Right kidney (tissue), 9 donors: ENCODE measurements at places on chromosomes 2 and 18.

GRCh38 chr2:2158915-2159314 lies 172.2 kb downstream of the MYT1L start:
- DNase-seq, result no peak

DNA sequence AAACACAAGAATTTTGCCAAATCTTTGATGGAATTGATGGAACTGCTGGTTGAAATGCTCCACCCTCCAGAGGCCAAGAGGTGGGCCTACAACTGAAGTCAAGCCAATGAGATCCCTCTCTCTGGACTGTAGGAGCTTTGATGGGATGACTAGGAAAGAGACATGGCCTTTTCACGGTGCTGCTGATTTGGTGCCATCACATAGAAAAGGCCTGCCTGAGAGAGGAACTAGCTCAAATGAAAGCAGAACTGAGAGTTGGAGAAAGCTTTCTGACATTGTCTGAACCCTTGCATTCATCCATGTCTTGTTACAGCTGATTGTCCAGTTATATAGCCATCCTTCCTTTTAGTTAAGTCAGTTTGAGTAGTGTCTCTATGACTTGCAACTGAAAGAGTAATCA lies 283.8 kb upstream of the LYPD1 start:
- no peak for DNase-seq

GRCh38 chr18:13447621-13448334 lies 229.2 kb downstream of the LDLRAD4 start:
- peak; percentile 46 for DNase-seq

- DNase-seq, result no peak
Observed at GRCh38 chr18:5455674-5456073, 88.1 kb downstream of the EPB41L3 start.

DNA sequence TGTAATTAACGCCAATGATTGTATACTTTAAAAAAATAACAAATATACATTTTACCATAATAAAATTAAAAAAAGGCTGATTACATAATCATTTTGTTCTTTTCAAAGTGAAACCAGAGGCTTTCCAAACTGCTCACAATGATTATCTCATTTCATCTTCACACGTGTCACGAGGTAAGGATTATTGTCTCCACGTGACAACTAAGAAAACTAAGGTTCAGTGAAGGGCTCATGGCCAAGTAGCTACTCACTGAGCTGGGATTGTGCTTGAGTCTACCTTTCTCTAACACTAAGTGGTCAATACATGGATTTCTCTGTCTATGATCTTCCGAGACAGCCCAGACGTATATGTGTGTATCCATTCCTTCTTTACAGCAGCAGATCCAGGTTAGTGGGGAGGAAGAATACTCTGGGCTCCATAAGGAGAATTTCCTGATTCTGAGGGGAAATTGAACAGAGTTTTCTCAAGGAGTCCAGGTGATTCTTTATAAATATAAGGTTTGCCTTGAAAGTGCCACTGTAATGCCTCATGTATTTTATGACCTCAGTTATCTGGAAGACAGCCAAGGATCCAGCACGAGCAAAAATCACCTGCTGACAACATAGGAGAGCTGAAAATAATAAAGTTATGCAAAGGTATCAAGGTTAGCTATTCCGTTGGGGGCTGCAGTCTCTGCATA lies 25.6 kb upstream of the ACSL3 start:
- peak; percentile 7 for DNase-seq

DNA sequence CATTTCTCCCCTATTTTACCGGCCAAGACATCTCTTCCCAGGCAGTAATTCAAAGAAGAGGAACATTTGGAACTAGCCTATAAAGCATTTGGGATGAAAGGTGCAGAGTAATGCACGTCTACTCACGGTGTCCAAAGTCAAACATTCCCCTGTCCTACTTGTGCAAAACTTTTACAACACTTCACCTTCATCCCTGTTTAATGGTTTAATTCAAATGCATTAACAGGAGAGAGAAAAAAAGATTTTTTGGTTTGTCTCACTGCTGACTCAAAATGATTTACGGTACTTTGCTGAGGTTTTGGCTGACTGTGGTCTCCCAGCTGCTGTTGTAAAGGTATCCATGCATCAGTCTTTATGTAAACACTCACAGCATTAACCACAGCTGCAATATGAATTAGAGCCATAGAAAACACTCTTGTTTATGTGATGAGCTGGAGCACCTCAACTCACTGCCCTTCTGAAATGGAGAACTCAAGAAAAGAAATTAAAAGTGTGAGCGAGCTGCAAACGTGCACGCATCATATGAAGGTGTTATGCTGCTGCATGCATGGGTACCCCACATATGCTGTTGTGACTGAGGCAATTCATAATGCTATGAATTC lies 220.5 kb downstream of the PIEZO2 start:
- DNase-seq, result peak; percentile 7

DNA sequence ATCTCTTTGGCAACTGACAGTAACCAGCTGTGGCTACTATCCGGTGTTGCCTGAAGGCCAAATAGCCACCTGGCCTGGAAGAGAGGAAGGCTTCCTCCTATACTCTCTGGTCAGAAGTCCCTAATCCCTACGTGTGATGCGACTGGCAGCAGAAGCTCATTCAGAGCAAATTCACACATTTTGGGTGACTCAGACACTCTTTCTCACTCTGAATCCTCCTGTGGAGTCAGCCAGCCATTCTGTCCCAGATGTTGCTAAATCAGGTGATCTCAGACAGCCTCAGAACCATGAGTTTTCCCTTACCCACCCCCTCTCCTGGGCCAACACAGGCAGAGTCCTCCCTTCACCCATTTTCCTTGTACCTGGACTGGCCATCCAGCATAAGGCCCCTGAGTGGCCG lies 34.7 kb downstream of the CFAP53 start:
- no peak for DNase-seq

DNA sequence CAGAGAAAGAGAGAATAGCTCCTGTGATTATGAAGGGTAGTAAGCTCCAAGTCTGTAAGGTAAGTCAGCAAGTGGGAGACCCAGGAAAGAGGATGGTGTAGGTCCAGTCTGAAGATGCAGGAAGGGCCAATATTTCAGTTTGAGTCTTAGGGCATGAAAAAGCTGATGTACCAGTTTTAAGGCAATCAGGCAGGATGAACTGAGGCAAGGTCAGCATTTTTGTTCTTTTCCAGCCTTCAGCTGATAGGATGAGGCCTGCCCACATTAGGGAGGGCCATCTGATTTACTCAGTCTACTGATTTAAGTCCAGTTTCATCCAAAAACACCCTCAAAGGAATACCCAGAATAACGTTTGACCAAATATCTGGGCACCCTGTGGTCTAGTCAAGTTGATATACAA lies 347.3 kb downstream of the CMPK2 start:
- DNase-seq, result no peak

GRCh38 chr18:34261865-34262780 lies 37.4 kb upstream of the NOL4 start:
- DNase-seq, result no peak

- no peak for DNase-seq
Observed at GRCh38 chr2:220533485-220533884, 906.1 kb downstream of the SLC4A3 start.

GRCh38 chr2:240643811-240644150 lies 18.5 kb downstream of the GPR35 start:
- no peak for DNase-seq

- no peak for DNase-seq
Observed at GRCh38 chr2:151792589-151792988, 35.6 kb downstream of the ARL5A start.

GRCh38 chr2:98846041-98846440 lies 90.0 kb downstream of the CRACDL start:
- DNase-seq, result no peak

DNA sequence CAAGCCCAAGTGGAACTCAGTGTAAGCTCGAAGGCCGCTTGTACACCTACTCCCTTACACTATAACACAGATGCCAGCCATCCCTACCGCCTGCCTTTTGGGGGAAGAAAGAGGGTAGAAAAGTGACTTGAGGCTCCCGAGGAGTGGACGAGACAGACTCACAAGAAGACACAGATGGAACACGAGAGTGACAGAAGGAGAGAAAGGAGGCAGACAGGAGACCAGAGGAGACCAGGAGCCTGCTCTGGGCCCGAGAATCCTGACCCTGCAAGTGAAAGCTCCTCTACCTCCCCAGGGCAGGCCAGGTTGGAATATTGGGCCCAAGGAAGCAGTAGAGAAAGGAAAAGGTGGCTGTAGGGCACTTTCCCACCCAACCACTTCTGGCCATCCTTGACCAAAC lies 23.4 kb upstream of the TNS1 start:
- no peak for DNase-seq

DNA sequence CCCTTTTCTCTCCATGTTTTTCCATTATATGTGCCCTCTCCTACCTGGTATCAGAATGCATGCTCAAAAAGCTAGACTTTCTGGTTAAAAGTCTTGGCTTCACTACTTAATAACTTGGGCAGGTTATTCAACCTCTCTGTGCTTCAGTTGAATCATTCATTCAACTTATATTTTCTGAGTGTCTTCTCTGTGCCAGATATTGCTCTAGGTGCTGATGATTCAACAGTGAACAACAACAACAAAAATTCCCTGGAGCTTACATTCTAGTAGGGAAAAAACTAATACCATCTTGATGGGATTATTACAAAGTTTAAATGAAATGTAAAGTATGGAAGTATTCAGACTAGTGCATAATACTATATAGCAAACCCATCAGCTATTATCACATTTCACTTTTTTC lies 55.2 kb downstream of the SOS1 start:
- DNase-seq, result no peak

DNA sequence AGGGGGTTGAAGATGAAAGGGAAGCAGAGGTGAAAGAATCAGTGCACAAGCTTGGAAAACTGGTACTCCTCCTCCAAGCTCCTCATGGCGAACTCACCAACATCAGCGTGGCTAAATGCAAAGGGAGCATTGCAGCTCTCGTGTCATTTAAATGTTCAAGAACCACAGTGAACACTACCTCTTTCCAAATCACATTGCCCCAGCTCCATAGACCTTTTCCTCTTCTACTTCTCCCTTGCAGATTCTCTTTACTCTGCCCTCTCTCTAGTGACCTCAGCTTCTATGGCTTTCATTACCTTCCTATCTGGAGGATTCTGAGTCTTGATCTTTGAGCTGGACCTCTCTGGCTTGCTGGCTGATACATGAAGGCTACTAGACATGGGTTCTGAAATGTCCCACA lies 14.3 kb downstream of the EPB41L3 start:
- DNase-seq, result no peak

DNA sequence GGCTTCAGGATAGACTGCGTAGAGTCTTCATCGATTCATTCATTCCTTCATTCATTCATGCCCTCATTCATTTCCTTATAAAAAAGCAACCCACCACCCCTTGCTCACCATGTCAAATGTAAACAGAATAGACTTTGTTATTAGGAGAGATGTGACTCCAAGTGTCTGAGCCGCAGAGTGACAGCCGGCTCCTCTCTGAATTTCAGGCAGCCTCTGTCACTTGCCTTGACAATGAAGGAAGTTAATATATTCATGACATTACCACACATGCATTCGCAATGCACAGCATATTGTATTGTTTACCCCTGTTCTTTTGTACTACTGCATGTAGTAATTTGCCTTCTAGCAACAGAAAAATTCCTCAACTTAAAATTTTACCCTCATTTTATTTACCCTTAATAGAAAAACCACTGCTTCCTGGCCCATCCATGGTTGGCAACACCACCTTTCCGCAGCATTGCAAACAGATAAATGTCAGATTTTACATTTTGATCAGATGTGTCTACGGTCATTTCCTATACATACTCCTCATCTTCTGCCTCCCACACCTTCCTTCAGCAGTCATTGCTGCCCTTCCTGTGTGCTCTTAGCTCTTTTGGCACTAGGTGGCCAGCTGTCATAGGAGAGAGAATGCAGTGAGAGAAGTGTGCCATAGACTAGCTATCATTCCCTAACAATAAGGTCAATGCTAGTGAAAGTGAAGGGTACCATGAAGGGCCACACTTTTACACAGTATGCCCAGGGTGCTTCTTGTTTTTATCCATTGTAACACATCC lies 1090.8 kb downstream of the BCL11A start:
- DNase-seq, result no peak

DNA sequence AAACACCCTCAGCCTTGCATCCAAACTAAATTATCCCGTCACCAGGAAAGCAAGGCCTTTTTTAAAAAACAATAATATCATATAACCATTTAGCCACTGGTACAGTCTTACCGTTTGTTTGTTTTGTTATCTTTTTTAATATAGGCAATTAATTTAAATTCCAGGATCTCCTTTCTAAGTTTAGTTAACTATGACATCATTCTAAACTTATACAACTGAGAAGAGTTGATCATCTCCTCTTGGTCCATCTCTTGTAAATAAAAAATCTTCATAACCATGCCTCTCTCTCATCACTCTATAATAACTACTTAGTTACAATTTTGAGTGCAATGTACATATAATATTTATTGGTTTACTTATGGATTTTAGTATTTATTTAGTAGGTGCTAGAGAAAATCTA lies 46.2 kb downstream of the RND3 start:
- no peak for DNase-seq

DNA sequence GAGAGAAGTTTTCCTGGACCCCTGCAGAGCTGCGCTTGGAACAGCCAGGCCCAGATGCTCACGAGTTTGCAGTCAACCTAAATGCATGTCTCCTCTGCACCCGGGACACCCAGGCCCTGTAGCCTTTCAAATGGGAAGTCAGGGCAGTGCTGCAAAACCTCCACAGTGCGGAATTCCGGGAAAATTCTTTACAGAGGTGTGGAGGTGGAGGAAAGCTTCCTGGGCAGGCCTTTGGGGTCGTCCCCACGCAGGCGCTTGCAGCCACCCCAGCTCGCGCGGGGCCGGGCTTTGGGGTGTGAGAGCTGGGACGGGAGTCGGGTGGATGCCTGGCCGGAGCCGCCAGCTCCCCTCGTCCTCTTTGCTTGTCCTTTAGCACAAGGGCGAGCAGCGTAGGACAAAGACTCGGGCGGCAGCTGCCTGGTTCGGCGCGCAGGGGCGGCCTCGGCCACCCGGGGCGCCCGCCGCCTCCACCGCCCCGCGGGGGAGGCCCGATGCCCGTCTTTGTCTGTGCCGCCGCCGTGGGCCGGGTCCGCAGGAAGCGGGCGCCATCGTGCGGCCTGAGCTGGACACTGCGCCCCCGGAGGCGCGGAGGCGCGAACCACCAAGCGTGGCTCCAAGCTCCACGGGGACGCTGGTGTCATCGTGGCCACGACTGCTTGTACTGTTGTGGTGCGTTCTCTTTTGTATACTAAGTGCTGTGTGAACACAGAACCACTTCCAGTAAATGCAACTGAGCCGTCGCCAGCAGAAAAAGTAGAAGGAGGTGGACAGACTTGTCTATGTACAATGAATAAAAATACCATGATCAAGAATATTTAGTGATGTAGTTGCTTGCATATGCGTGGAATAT lies 28.2 kb upstream of the BCL11A start:
- DNase-seq, result peak; percentile 90

DNA sequence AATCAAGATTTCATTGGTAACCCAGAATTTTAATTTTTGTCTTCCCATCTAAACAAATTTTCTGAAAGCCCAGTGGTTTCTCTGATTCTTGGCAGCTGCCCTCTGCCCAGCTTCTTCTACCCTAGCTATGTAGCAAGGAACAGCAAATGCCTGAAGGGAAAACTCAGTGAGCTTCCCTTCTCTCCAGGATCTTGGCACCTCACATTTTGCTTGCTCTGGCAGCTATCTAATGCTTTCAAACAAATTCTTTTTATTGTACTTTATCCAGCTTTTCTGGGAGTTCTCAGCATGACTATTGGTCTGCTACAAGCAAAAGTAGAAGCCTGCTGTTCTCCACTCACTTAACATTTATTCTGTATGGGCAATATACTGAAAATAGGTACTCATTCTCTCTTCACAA lies 18.3 kb upstream of the GFPT1 start:
- DNase-seq, result no peak

- no peak for DNase-seq
Observed at GRCh38 chr2:72968286-72968685, 51.0 kb downstream of the EMX1 start.

GRCh38 chr2:68831686-68832232 lies 39.4 kb downstream of the BMP10 start:
- DNase-seq, result no peak
